NCI-H2227 treated with DMSO at 0.1 percent for 48 hours (cell line): ENCODE measurements at places on chromosomes 2 and 18.

DNA sequence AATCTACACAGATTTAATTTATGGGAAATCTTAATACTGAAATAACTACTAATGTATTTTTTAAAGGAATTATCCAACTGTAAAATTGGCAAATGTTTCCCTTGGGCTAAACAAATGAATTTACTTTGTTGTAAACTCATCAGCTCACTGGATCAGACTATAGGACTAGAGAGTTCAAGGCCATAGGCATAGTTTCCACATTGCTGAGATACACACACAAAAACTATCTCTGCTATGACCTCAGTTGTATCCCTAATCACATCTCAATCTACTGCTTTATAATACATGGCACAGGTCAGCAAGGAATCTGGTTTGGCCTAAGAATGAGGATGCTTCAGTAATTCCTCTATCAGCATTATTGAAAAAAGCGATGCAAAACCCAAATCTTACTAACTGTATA is 101.1 kb upstream of the SLC39A10 start:
- no peak for DNase-seq

GRCh38 chr2:120391911-120392665 is 46.2 kb downstream of the INHBB start:
- DNase-seq = no peak

- DNase-seq = no peak
Measured at GRCh38 chr2:233108611-233109490, 48.7 kb downstream of the INPP5D start.

DNA sequence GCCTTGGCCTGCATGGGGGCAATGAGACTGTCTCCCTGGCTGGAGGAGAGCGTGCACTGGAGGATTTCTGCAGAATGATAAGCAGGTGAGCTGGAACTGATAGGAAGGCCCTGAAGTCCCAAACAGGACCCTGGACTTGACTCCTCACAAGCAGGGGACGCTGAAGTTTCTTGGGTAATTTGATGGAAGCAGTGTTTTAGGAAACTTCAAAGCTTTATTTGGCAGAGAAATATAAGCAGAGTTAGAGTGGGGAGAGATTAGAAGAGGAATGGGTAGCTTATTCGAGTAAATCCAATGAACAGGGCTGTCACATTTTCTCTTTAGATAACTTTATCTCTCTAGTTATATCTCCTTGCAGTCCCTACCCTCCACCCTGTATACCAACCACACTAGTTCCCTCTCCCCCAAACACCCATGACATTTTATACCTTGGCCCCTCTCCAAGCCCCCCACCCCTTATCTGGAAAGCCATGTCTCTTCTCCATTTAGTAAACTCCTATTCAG is 73.6 kb upstream of the IGFBP5 start:
- DNase-seq = no peak

DNA sequence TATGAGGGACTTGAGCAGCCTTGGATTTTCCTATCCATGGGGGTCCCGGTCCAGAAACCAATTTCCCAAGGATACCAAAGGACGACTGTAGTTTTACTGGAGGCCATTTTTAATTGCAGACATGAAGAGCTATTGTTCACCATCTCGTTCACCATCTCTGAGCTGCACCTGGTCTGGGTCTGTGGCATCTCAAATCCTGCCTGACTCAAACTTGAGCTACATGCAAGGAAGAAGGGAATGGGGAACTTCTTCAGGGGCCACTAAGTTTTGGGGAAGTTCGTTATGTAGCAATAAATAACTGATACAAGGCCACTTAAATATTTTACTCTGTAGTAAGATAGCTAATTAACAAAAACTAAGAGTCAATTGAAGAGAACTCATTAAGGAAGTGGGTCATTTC is 2.1 kb upstream of the SMCHD1 start:
- DNase-seq = no peak

GRCh38 chr2:109255654-109256053 is 126.6 kb downstream of the SH3RF3 start:
- no peak for DNase-seq

DNA sequence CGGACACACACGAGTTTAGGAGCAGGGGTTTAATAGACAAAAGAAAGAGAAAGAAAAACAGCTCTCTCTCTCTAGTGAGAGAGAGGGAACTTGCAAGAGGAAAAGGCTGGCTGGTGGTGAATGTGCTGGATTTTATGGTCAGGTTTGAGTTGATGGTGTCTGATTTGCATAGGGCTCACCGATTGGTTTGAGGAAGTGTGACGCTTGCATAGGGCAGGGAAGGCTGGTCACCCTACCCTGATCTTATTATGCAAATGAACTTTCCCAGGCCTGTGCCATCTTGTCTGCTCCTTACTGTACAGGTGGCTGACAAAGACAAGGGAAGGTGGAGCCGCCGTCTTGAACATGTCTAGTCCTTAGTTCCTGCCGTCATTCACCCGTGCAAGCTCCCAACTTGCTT is 408.9 kb downstream of the RIT2 start:
- peak; percentile 94 for DNase-seq

- no peak for DNase-seq
Measured at GRCh38 chr2:106859498-106859897, 26.5 kb downstream of the ST6GAL2 start.

DNA sequence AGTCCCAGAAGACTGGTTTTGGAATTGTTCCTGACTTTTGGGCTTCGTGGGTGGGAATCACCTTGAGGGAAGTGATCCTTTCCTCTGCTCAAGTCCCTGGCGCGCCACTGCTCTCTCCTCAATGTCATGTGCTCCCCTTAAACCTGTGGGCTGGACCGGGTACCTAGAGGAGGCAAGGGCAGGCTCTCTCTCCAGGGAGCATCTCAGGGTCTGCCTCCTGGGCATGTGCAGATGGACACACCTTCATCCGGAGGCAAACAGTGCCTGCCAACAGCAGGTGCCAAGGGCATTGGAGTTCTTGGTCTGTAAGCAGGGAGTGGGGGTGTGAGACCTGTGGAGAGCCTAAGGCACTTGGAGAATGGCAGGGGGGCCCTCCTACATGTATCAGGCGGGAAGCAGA is 142.6 kb downstream of the INHBB start:
- DNase-seq = no peak

DNA sequence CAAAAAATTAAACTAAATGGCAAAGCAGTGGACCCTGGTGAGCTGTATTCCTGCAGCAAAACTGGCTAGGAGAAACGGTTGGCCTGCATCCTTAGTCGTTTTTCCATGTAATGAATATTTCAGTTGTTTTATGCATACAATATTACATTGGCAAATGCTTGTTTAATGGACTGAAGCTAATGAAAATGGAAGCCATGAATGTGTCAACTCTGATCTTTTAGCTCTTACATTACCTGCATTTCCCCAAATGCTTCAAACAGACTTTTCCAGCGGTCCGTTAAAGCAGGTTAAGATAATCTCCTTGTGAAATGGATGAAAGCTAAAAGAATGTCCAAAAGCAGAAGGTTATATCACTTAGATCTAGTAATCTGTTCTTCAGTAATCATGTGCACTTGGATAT is 686.3 kb upstream of the SETBP1 start:
- DNase-seq = no peak

- DNase-seq = no peak
Measured at GRCh38 chr2:12031866-12032265, 285.4 kb downstream of the LPIN1 start.
